ENCODE measurements at places on chromosomes 4 and X. TPM values are rescaled to one million over a fixed set of nuclear protein-coding genes. Genes with fewer than 3 reads are reported as not detected.

- no peaks in the 10 kb centered on the region for H3K36me3 ChIP-seq
- H3K4me3 ChIP-seq, result no peak overlapping the region
- peak; percentile 29 for DNase-seq
Observed at GRCh38 chrX:1242891-1243402, 25.7 kb upstream of the CSF2RA start.

The UGT2B11 gene
- total RNA-seq, result not detected

DNA sequence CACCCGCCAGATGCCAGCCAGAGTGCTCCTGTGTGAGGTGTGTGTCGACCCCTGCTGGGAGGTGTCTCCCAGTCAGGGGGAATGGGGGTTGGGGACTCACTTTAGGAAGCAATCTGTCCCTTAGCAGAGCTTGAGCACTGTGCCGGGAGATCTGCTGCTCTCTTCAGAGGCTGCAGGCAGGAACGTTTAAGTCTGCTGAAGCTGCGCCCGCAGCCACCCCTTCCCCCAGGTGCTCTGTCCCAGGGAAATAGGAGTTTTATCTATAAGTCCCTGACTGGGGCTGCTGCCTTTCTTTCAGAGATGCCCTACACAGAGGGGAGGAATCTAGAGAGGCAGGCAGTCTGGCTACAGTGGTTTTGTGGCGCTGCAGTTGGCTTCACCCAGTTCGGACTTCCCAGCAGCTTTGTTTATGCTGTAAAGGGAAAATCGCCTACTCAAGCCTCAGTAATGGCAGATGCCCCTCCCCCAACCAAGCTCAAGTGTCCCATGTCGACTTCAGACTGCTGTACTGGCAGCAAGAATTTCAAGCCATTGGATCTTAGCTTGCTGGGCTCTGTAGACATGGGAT is 80.8 kb downstream of the CCSER1 start:
- no peaks in the 10 kb centered on the region for H3K4me1 ChIP-seq
- DNase-seq, result no peak
- no peak overlapping the region for H3K4me3 ChIP-seq
- no peaks in the 10 kb centered on the region for H3K36me3 ChIP-seq
- H3K27me3 ChIP-seq, result no peaks in the 10 kb centered on the region

GRCh38 chr4:125663896-125664767 is 349.4 kb downstream of the FAT4 start:
- no peaks in the 10 kb centered on the region for H3K27me3 ChIP-seq
- no peak for DNase-seq
- H3K4me3 ChIP-seq, result no peak overlapping the region
- no peaks in the 10 kb centered on the region for H3K36me3 ChIP-seq

The MFAP3L gene
- total RNA-seq, result 4.1 TPM

- DNase-seq, result no peak
- no peaks in the 10 kb centered on the region for H3K36me3 ChIP-seq
- peaks cover 68% of the 10 kb centered on the region for H3K27me3 ChIP-seq
- H3K4me1 ChIP-seq, result no peaks in the 10 kb centered on the region
- H3K27ac ChIP-seq, result no peak overlapping the region
- no peak overlapping the region for H3K4me3 ChIP-seq
Observed at GRCh38 chrX:136643243-136643642, 4.7 kb upstream of the CD40LG start.

The RS1 gene
- not detected for total RNA-seq

The SMIM14 gene
- total RNA-seq, result 27.3 TPM

GRCh38 chr4:94933799-94934198 is 176.0 kb downstream of the BMPR1B start:
- no peaks in the 10 kb centered on the region for H3K27me3 ChIP-seq
- peak overlapping the region; percentile 88 for H3K27ac ChIP-seq
- peaks cover 40% of the 10 kb centered on the region for H3K4me1 ChIP-seq

DNA sequence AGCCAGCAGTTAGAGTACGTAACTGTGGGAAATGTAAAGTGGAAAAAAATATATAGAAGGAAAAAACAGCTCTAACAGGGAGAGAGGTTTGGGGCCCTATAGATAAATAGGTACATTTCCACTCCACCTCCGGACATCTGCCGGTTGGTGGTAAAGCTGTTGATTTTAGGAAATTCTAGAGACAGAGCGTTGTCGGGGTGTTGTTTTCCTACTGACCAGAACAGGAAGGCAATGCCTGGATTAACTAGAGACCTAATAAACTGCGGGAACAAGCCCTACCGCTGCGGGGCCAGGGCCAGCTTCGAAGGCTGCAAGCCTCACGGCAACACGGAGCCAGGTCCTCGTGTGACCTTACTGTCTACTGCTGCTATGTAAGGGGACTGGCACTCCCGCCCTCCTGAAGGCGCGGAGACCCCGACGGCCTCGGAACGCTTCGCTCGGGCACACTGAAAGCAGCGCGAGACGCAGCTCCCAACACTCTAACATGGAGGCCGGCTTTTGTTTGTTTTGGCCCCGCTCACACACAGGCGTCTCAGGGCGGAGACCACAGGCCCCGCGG is 702 bp upstream of the CDKN2AIP start:
- peaks cover 53% of the 10 kb centered on the region for H3K36me3 ChIP-seq
- peak overlapping the region; percentile 94 for H3K4me3 ChIP-seq

DNA sequence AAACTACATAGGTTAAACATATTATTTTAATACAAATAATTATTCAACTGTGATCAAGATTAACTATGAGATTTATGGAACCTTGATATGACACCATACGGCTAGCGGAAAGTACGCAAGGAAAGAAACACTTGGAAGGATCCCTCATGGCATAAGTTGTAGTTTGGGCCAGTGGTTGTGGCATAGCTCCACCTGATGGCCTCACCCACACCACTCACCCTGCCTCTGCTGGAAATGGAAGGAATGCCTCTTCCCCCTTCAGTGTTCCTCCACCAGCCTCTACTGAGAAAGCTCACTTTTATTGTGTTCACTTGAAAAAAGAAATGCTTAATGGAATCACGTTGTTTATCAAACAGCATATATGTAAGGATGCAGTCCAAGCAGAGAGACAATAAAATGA is 86.4 kb downstream of the BMP15 start:
- H3K4me3 ChIP-seq, result no peak overlapping the region
- H3K36me3 ChIP-seq, result no peaks in the 10 kb centered on the region
- DNase-seq, result no peak
- no peak overlapping the region for H3K27ac ChIP-seq

The RUFY3 gene
- 42.7 TPM for total RNA-seq

DNA sequence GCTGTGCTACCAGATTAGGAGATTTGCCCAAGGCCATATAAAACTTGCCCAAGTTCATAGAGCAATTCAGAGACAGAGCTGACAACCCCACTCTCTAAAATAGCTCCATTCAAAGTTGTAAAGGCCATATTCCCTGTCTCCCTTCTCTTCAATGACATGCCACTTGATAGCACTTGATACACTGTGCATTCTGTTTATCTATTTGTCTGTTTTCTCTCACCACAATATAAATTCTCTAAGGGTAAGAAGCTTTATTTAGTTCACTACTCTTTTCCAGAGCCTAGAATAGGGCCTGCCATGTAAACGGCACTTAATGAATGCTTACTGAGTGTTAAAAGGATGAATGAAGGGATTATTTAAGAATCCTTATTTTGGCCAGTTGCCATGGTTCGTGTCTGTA is 24.1 kb upstream of the MAP9 start:
- H3K27me3 ChIP-seq, result no peaks in the 10 kb centered on the region
- H3K27ac ChIP-seq, result no peak overlapping the region
- H3K4me1 ChIP-seq, result no peaks in the 10 kb centered on the region
- DNase-seq, result no peak
- H3K36me3 ChIP-seq, result no peaks in the 10 kb centered on the region

- H3K27me3 ChIP-seq, result no peaks in the 10 kb centered on the region
- no peak for DNase-seq
- no peaks in the 10 kb centered on the region for H3K36me3 ChIP-seq
Observed at GRCh38 chr4:138111462-138112000, 130.6 kb downstream of the SLC7A11 start.

DNA sequence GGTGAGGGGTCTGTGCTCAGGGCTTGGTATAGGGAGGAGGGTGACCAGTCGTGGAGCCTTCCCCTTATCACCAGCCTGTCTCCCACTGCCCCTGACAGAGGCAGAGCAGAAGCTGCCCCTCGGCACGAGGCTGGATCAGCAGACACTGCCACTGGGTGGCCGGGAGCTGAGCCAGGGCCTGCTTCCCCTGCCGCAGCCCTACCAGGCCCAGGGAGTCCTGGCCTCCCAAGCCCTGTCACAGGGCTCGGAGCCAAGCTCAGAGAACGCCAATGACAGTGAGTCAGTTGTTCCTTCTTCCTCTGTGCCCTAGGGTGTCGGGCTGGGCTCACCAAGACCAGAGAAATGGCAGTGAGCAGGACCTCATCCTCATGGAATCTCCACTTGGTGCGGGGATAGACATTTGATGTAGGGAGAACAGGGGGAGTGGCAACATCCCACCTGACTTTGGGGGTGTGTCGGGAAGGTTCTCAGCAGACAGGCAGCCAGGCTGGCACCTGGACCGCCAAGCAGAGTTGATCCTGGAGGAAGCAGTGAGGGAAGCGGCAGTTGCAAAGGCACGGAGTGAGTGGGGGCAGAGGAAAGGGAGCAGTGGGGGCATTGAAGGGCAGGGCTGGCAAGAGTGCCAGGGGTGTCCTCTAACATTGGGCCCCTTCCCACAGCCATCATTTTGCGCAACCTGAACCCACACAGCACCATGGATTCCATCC is 14.3 kb upstream of the UBA1 start:
- peak; percentile 84 for DNase-seq
- H3K27ac ChIP-seq, result no peak overlapping the region
- H3K4me3 ChIP-seq, result no peak overlapping the region
- H3K36me3 ChIP-seq, result peaks cover 47% of the 10 kb centered on the region
- H3K27me3 ChIP-seq, result peaks cover 94% of the 10 kb centered on the region

- H3K4me3 ChIP-seq, result no peak overlapping the region
- H3K36me3 ChIP-seq, result no peaks in the 10 kb centered on the region
- no peak overlapping the region for H3K27ac ChIP-seq
- peaks cover 31% of the 10 kb centered on the region for H3K27me3 ChIP-seq
- no peaks in the 10 kb centered on the region for H3K4me1 ChIP-seq
Observed at GRCh38 chrX:119983494-119983893, 39.9 kb upstream of the NKAP start.

DNA sequence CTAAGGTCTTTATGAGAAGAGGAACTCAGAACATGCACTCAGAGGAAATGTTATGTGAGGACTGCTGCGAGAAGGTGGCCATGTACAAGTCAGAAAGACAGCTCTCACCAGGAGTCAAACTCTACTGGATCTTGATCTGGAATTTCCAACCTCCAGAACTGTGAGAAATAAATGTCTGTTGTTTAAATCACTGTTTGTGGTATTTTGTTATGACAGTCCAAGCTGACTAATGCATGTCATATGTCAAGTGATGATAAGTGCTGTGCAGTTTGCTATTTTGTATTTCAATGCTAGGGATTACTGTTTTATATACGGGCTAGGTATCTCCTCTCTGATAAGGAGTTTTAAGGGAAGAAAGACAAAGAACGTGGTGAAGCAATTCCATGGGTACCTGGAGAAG is 162.3 kb downstream of the CPEB2 start:
- no peaks in the 10 kb centered on the region for H3K27me3 ChIP-seq
- no peak overlapping the region for H3K27ac ChIP-seq
- peak; percentile 20 for DNase-seq
- no peaks in the 10 kb centered on the region for H3K36me3 ChIP-seq
- no peak overlapping the region for H3K4me3 ChIP-seq

The CD40LG gene
- total RNA-seq, result not detected

DNA sequence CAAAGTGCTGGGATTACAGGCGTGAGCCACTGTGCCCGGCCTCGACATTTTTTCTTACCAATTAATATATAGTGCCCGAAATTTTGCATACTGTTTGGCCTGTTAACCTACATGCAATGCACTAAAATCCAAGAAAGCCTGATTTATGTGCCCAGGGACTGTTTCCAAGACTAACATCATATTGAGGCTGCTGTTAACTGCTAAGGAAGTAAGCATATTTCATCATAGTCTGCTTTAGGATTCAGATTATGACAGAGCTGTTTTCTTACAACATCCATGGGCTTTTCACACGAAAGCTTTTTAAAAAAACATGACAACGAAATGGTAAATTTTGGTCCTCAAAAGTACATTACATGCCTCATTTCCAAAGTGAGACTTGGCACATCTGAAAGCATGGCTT is 84.4 kb downstream of the STOX2 start:
- peak; percentile 74 for DNase-seq
- peaks cover 12% of the 10 kb centered on the region for H3K4me1 ChIP-seq
- peak overlapping the region; percentile 25 for H3K4me3 ChIP-seq
- H3K27me3 ChIP-seq, result no peaks in the 10 kb centered on the region
- no peak overlapping the region for H3K27ac ChIP-seq
- H3K36me3 ChIP-seq, result no peaks in the 10 kb centered on the region

The DUX4 gene
- total RNA-seq, result not detected

The MTMR8 gene
- total RNA-seq, result not detected

All from MCF 10A (cell line).